GM12865 (cell line): ENCODE measurements at places on chromosomes 3 and 15.

DNA sequence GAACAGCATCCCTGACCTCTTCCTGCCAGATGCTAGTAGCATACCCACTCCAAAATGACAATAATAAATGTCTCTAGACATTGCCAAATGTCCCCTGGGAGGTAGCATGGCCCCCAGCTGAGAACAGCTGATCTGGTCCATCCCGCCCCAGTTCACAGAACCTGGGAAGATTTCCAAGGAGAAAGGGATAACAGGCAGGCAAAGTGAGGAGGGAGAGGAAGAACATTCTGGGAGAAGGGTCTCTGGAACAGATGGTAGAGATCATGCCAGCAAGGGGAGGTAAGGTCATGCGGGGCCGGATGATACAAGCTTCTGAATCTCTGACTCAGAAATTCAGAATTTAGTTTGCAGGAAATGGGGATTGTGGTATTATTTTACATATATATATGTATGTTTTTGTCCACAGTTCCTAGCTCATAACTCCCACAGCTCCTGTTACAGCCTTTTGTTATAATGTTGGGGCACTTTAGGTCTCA lies 192.7 kb downstream of the SUCLG2 start:
- DNase-seq: no peak

DNA sequence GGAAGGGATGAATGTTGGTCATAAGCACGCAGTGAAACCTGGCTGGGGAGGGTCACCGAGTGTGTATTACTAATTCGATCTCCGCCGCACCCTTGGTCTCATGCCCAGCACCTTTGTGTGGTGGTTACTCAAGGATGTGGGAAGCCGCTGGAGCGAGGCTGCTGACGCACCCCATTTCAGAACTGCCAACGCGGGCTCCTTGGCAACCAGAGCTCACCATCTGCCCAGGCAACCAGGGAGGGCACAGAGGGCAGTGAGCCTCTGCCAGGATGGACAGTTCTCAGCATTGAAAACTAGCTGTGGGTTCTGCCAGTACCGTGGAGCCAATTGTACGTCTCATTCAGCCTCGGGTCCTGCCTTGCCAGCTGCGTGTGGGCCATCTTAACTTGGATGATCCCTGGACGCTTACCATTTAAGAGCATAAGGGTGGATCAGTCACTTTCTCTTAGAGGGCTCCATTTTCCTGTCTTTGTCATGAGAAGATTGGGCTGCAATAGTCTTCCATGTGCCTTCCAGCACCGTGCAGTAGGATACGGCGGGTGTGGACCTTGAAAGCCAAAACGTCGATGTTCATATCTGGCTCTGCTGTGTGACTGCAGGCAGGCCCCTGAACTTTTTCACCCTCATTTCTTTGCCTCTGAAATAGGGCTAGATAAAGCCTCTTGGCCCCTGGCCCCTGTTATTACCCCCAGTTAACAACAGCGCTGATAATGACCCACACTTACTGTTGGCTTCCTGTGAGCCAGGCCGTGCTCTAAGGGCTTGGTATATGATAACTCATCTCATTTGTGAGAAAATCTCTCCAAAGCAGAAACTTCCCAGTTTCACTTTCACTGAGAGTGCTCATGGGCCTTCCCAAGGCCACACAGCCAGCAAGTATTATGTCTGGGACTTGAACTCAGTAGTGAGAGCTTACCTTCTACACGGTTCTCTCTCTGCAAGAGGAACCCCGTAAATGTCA lies 238.8 kb downstream of the OPA1 start:
- DNase-seq: peak; percentile 70

DNA sequence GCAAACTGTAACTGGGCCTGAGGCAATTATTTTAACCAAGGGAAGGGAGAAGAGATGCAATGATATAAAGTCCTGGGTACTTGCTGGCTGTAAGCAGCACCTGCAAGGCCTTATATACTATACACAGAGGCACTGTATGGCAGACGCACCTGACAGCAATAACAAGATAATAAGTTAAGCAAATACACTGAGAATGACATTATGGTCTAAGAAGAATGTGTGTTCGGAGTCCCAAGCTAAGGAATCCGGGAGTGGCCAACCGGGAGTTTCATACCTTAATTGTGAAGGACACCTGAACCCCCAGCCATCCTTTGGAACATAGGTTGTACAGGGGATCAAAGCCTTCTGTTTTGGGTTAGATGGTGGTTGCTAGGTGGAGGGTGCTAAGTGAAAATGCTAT lies 13.7 kb downstream of the FAM240A start:
- DNase-seq: no peak

GRCh38 chr3:169083163-169083562 lies 580.3 kb downstream of the MECOM start:
- no peak for DNase-seq

DNA sequence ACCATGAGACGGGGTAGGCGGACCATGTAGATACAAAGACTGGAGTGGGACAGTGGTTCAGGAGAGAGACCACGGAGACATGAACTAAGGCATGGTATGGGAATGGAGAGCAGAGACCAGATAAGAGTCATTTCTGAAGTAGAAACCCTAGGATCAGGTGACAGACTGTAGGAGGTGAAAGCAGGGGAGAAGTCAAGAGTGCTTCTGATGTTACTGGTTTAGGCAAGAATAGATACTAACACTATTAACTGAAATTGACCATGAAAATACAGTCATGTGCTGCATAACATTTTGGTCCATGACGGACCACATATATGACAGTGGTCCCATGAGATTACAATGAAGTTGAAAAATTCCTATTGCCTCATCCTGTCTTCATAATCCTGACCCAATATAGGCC lies 41.7 kb downstream of the RASGRP1 start:
- no peak for DNase-seq

GRCh38 chr3:101383156-101383575 lies 62.8 kb upstream of the IMPG2 start:
- DNase-seq: no peak

GRCh38 chr3:58564456-58565160 lies 12.6 kb downstream of the FAM107A start:
- no peak for DNase-seq
